ENCODE measurements at places on chromosomes 2 and 18.

DNA sequence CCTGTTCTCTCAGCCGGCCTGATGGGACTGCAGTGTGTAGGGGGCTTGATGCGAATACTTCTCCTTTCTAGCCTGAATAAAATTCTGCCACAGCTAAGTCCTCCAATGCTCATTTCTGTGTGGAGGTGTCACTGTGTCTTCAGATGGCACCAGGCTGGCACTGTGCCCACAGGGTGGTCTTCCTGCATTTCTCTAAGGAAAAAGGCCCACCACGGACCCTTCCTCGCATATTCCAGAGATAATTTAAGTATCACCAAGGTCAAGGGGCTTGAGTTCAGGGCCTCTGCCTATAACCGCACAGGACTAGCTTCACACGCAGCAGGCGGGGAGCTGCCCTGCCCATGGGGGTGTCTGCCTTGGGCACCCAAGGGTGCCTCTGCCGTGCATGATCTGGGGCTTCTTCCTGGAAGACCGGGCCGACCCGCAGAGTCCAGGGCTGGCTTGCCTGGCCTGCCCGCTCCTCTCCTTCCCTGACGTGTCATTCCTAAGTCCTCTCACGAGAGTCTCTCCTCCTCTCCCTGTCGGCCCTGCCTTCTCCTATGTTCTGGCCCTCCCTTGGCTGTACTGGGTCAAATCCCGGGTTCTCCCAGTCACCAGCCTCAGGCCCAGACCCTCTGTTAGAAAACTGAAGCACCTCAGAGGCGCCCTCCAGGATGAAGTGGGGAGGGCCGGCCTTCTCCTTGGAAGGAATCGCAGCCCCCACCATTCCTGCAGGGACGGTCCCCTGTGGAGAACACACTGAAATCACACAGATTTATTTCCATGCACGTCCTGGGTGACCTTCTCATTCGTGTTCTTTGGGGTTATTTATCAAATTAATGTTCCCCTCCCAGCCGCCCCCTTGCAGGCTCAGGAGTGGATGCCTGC lies 48.9 kb upstream of the PXDN start:
- DNase-seq: no peak

DNA sequence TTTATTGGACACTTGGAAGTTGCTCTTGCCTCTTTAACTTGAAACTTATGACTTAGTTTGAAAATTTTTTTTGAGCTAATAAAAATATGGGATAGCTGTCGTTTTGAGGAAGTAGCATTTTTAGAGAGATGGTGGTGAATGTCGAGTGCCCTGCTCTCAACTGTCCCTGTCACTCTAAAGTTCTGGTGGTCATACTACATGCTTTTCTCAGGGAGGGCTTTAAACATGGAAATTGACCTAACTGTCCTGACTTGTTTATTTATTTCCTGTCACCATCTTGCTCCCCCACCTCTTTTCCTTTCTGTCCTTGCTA lies 16.0 kb downstream of the CEP192 start:
- DNase-seq: no peak

- no peak for DNase-seq
Observed at GRCh38 chr18:44852818-44853217, 172.1 kb downstream of the SETBP1 start.

DNA sequence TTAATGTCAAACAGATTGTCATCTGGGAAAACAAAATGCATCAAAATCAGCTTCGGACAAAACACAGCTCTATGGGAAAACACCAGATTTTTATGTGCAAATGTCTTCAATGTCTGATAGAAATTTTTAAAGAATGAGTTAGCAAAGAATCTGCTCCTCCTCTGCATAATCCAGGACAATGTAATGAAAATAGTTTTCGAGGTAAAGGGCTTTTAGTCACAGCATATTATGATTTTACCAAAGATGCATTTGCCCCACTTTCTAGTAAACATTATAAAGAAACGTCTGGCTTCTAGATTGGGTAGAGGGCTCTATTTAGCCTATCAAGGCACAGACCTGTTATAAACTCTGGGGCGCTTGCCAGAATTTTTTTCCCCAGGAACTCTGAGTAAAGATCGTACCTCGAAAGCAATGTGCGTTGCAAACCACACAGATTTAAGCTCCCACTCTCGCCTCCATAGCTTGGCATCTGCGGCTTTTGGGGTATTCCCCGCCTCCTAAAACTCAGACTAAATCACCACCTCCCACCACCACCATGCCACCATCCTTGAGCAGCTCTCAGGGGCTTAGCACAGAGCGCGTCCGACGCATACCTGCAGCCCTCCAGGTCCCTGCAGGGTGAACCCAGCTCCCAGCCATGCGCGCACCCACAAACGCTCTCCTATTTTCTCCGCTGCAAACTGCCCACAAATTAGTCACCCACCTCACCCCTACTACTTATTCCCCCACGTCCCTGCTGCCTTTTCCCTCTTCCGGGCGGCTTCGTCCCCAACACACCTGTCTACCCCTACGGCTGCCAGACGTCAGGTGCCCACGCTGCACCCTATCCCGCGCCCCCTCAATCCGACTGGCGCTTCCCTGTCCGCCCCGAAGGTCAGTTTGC lies 829 bp downstream of the ACVR1C start:
- no peak for DNase-seq
